Inflammatory macrophage (primary cell): ENCODE measurements at places on chromosomes 1 and 21.
A peak's percentile ranks its signal among the peaks of the same experiment; 100 is the strongest.

DNA sequence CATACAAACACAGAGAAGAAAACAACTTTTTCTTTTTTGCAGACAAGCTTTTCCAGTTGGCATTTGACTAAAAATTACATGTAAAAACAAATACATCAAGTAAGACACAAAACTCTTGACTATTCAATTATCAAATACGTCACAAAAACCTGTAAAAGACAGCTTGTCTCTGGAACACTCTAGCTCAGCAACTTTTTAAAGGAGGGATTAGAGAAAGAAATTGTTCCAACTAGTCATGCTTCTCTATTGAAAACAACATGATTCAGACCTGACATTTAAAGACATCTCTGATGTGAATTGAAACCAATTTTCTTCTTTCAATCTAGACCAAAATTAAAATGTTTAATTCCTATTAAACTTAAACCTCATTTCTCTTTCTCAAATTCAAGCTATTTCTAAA is 30.3 kb downstream of the SMYD3 start:
- DNase-seq = no peak

DNA sequence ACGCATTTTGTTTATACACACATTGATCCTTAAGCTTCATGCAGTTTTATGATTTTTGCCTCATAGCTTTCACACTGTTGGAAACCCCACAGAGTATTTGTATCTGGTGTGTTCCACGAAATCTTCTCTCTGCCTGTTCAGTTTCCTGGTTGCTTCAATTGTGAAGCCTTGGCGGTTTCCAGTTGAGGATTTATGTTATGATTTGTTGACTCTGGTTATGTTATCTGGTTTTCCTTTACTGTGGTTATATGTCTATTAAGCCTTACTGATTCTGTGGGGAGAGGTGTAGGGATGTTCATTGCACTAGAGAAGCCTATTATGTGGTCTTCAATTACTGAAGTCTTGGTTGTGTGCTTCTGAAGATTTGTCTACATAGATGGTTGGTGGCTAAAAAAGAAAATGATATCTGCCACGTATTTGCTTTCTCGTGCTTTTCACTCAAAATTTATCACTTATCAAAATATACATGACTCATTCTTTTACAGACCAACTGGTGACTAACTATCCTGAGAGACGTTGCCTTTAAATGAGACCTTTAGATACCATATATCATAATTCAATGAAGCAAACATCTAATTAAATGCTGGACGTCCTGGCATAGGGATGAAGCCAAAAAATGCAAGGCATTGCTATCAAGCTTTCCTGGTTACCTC is 488.0 kb upstream of the B3GALT2 start:
- DNase-seq = no peak

DNA sequence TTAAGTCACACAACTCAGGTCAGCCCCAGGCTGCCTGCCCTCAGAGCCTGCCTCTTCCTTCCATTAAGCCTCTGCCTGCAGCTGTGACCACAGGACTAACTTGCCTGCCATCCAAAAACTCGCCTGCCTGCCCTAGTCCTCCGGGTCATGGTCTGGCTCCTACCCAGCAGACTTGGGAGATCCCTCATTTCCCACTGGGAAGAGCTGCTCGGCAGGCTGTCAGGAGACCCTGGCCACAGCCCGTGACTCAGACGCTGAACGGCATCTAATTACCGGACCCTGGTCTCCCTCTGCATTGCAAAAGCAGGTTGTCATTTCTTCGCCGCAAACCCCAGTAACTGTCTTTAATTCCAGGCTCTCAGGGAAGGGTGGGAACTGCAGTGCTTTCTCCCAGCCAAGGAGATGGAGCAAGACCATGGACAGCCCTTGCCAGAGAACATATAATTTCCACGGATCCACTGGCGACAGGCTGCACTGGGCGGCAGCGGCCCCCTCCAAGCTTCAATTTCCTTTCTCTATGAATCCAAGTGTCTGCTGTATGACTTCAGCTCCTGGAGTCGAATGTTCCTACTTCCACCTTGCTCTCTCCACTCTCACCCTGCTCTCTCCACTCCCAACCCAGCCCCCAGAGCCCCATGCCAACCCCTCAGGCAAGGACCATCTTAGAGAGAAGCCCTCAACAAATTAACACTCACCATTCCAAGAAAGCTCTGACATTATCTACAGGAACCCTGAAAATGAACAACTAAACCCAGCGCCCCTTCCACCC is 20.4 kb downstream of the OLFML2B start:
- DNase-seq = no peak

GRCh38 chr1:167022384-167022783 is 33.3 kb downstream of the MAEL start:
- DNase-seq = no peak

DNA sequence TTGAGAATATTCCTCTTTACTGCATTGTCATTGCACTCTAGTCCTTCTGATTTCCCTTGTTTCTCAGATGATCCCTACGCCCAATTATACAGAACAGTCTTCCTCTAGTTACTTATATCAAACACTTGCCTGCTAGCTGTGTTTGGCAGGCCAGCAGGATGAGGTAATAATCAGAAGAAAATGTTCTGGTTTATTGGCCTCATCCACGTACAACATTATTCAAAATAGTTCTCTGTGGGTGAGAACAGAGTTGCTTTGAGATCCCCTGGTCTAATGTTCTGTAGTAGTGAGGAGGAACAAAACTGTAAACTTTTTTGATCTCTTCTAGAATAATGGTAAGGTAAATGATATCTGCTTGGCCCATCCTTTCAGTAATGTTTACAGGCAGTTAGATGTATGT is 22.3 kb upstream of the C1orf105 start:
- DNase-seq = no peak

DNA sequence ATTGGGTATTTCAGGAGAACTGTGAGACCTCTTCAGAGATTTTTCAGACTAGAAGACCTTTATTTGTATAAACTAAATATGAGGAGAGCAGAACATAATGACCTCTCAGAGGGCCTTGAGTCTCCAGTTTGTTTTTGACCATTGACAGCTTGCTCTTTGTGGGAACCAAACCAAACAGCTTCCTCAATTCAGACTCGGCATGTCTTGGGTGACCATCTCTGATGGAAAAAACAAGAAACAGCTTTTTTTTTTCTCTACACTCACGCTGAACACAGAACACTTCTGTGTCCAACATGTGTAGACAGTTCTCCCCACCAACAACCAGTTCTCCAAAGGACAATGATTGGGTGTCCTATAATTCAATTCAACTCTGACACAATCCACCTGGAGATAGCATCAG is 11.5 kb downstream of the ATP1A4 start:
- DNase-seq = peak; percentile 66

DNA sequence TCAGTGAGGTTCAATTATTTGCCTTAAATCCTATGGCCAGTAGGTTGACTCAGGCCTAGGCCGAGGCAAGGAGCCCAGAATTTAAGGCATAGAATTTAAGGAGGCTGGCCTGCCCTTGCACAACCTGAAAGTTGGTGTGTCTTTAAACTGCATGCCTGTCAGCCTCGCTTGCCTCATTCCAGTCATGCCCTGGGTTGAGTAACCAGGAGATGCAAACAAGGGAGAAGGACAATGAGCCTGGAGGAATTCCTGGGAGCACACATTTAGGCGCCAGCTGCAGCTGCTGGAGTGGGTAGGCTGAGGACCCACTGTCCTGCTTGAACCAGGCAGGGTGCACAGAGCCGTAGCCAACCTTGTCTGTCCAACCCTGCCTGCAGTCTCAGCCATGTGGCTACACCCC is 11.7 kb downstream of the CD2 start:
- peak; percentile 62 for DNase-seq

DNA sequence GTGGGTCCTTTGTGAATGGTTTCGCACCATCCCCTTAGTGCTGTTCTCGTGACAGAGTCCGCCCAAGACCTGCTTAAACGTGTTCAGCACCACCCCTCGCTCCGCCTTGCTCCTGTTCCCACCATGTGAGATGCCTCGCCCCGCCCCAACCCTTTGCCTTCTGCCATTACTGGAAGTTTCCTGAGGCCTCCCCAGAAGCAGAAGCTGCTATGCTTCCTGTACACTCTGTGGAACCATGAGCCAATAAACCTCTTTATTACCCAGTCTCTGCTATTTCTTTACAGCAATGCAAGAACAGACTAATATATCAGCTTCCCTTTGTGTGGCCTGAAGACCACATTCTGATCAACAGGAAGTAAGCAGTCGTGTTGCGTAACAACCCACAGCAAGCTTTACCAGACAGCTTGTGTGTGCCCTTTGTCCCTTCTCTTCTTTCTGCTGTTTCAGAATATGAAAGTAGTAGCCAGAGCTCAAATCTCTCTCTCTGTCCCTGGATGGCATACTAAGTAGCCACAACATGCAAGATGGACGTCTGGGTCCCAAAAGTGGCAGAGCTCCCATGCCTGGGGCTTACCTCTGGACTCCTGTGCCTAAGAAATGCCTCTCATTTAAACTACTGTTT is 14.1 kb downstream of the HENMT1 start:
- DNase-seq = peak; percentile 96

- no peak for DNase-seq
Measured at GRCh38 chr1:97091679-97092078, 370.1 kb downstream of the PTBP2 start.

DNA sequence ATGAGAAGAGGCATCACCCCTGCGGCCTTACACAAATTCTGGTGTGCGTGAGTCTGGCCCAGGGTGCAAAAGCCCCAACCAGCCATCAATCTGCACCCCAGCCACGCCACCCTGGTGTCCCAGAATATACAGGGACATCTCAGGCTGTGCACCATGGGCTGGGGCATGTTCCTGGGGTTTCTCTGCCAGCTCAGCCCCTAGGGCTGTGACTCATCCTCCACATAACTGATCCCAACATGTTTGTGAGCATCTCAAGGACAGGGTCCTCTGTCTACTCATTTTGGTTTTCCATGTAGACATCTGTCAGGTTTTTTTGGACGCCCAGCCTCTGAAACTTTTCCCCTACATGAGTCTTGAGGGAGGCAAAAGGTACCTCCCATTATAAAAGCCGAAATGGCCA is 511 bp downstream of the ZNF683 start:
- no peak for DNase-seq

- DNase-seq = no peak
Measured at GRCh38 chr1:230464671-230465070, 38.5 kb upstream of the PGBD5 start.

- DNase-seq = peak; percentile 89
Measured at GRCh38 chr1:6602669-6603237, at the start of gene KLHL21. TSS of gene KLHL21 (minus strand) at chr1:6602869. CDS start at chr1:6602817, 52 bp downstream.

GRCh38 chr1:224859651-224860050 is 69.8 kb upstream of the DNAH14 start:
- DNase-seq = no peak

DNA sequence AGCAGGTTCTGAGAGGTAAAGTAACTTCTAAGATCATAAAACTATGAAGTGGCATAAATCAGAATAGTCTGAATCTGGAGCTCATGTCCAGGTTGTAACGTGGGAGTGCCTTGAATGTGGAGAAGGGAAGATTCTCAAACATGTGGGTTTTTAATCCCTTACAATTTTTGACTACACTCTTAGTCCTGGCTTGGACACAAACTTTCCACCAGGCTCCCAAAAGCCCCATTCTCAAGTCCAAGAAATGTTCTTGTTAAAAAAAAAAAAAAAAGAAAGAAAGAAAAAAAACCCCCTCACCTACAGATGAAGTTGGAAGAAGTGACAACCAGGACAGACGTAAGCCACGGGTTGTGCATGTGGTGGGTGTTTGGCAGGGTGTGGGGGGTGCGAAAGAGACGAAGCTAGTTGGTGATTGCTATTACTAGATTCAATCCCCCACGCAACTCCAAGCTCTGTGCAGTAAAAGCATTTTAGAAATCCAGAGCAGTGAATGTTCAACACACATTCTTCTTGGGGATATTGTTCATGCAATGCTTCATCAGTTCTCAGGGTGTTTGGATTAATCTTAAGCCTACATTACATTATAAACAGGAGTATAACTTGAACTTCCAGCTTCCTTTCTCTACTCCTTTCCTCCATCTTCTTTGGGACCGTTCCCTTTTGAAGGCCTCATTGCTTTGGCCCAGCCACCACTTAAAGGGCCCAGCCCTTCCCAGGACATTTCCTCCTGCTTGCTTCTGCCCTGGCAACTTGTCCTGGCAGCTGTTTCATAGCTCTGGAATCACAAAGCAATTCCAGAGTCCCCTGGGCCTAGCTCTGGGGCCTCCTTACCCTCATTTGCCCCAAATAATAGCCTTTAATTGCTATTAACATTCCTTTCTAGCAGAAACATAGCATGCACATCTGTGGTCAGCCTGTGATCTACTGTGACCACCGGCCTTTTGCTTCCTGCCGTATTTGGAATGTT is 41.8 kb downstream of the PHC2 start:
- DNase-seq = no peak

- no peak for DNase-seq
Measured at GRCh38 chr1:178632653-178633052, 92.4 kb upstream of the RALGPS2 start.

GRCh38 chr1:36884029-36884701 is 150.2 kb downstream of the GRIK3 start:
- DNase-seq = no peak

GRCh38 chr1:62294261-62294660 is 25.0 kb downstream of the KANK4 start:
- peak; percentile 27 for DNase-seq

DNA sequence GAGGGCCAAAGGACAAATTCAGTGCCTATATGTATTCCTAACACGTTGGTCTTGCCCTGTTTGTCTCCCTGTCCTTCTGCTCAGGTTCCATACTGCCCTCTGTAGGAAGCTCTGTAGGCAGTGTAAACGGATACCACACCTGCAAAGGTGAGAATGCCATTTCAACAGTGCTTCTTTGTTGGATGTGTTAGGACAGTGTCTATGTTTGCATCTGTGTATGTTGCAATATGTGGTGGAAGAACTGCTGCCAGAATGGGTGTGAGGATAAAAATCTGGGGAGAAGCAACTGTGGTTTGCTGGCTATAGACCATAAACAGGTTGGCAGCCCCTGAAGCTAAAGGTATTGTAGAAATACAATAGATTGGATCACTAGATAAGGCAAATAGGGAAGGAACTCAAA is 113.1 kb upstream of the BMP8A start:
- no peak for DNase-seq

- no peak for DNase-seq
Measured at GRCh38 chr1:99565606-99566289, 80.2 kb upstream of the PALMD start.

GRCh38 chr1:97368296-97368695 is 552.5 kb downstream of the DPYD start:
- no peak for DNase-seq

DNA sequence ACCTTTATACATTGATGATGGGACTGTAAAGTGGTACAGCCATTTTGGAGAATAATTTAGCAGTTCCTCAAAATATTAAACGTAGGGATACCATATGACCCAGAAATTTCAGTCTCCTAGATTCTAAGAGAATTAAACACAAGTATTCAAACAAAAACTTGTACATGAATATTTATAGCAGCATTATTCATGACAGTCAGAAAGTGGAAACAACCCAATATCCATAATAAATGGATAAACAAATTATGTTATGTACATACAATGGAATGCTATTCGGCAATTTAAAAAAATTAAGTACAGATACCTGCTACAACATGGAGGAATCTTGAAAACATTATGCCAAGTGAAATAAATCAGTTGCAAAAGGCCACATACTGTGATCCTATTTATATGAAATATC is 16.9 kb upstream of the DDX59 start:
- DNase-seq = no peak

DNA sequence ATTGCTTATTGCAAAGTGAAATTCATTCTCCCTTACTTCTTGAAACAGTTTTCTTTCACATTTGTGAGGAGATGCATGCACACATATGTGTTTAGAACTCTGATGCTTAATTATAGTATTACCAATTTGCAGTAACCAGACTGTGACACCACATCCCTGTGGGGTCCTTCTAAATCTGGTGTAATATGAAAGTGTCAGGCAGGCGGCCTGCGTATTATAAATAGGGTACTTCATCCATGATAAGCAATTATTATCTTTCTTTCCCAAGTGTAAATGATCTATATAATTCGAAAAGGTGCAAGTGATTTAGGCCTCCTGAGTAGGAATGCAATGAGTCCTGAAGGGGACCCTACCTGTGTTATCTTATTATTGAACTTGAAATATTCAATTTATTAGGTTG is 876 bp downstream of the EFCAB7 start:
- no peak for DNase-seq
